ENCODE measurements at places on chromosomes 6 and 20. TPM values are rescaled to one million over a fixed set of nuclear protein-coding genes. Genes with fewer than 3 reads are reported as not detected.

DNA sequence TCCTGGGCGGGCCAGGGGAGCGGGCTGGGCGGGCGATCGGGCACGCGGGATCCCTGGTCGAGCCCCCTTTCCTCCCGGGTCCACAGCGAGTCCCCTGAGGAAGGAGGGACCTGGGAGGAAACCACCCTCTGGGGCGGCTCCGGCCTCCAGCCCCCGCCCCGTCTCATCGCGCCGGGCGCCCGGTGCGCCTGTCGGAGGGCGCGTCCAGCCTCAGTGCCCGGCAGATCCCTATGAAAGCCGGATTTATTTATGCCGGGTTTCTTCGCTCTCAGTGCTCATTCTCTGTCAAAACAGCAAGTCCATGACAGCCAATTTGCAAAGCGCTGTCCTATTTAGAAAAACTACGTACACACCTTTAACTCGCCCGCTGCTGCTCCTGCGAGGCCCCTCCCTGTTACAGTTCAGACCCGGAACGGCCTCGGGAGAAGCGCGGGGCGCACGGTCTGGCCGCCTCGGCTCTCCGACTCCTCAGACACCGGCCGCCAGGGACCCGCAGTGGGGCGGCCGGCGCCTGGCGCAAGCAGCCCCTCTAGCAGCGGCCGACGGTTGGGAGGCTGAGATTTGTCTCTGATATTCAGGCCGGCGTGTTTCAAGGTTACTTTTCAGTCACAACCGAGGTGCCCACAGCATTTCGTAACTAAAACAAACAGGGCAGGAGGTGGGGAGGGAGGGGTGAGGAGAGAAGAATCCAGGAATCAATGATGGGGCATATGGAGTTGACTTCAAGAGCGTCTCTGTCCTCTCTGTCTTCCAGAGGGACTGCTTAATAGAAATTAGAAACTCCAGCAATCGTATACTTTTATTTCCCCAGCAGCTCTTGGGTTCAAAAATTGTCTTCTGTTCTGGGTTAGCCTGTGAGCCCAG, 782 bp upstream of the FOXA2 start:
- H3K36me3 ChIP-seq, result no peaks in the 10 kb centered on the region
- DNase-seq, result peak; percentile 39
- no peak overlapping the region for H3K27ac ChIP-seq
- H3K27me3 ChIP-seq, result peaks cover 44% of the 10 kb centered on the region
- H3K4me3 ChIP-seq, result peak overlapping the region; percentile 64

GRCh38 chr6:169913096-169913638, 161.7 kb downstream of the ERMARD start:
- DNase-seq, result no peak
- H3K4me1 ChIP-seq, result peaks cover 4% of the 10 kb centered on the region
- no peak overlapping the region for H3K27ac ChIP-seq
- peaks cover under 1% of the 10 kb centered on the region for H3K27me3 ChIP-seq
- no peaks in the 10 kb centered on the region for H3K36me3 ChIP-seq

Gene GINM1
- 11.2 TPM for total RNA-seq

GRCh38 chr6:148874698-148875293, 128.0 kb downstream of the UST start:
- H3K4me1 ChIP-seq, result peaks cover 27% of the 10 kb centered on the region
- peak overlapping the region; percentile 86 for H3K27ac ChIP-seq
- peak; percentile 19 for DNase-seq
- peak overlapping the region; percentile 74 for H3K4me3 ChIP-seq
- H3K36me3 ChIP-seq, result peaks cover 4% of the 10 kb centered on the region
- H3K27me3 ChIP-seq, result peaks cover 2% of the 10 kb centered on the region

Gene GINS1
- total RNA-seq, result 5.3 TPM

DNA sequence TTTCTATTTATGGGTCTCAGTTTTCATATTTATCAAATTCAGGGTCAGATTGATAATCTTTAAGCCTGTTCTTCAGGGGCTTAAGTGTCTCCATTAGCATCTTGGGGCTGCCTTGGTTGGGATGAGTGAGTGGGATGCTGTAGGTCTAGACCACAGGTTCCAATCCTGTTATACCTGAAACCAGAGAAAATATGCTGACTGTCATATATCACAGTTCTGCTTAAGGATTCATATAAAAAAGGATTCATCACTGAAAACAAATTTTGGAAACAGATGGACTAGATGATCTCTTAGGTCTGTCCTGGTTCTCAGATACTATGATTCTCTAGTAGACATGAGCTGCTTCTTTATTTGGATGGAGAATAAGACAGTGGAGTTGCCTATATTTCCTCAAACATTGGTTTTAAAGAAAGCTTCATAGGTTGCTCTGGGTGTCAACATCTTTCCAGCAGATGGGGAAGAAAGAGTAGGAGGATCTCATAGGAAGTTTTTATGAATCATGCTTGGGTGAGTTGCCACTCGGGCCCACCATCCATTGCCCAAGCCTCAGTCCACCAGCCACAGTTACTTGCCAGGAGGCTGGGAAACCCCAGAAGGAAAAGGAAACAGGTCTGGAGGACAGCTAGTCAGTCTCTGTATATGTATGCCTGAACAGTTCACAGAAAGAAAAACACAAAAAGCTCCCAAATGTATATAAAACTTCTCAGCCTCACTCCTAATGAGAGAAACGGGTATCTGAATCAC, 42.9 kb upstream of the MAP7 start:
- H3K4me3 ChIP-seq, result no peak overlapping the region
- H3K27me3 ChIP-seq, result peaks cover 4% of the 10 kb centered on the region
- no peaks in the 10 kb centered on the region for H3K4me1 ChIP-seq

GRCh38 chr6:144297511-144298100, 12.5 kb downstream of the UTRN start:
- H3K27ac ChIP-seq, result no peak overlapping the region
- no peak overlapping the region for H3K4me3 ChIP-seq
- no peaks in the 10 kb centered on the region for H3K4me1 ChIP-seq
- no peaks in the 10 kb centered on the region for H3K36me3 ChIP-seq
- DNase-seq, result no peak
- H3K27me3 ChIP-seq, result no peaks in the 10 kb centered on the region

DNA sequence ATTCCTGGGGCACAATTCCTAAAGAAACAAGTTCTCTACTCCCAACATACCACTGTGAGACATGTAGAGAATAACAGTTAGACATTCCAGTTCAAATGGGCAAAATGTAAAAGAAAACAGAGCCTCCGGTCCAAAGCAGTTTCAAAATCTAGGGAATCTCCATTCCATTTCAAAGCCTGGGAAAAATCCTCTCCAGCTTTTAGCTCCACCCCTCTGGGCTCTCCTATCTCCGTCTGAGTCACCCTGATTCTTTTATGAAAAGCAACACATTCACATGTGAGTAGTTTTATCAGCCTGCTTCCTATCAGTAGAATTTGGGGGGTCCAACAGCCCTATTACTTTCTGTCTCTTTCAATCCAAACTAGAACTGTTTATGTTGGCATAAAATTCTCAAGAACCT, 3.7 kb downstream of the CSNK2A1 start:
- peaks cover 12% of the 10 kb centered on the region for H3K27me3 ChIP-seq
- DNase-seq, result no peak

Gene VNN1
- total RNA-seq, result not detected

Gene MCCD1
- not detected for total RNA-seq

GRCh38 chr20:46210672-46211330, 92.7 kb downstream of the CD40 start:
- H3K36me3 ChIP-seq, result peaks cover 5% of the 10 kb centered on the region
- no peak overlapping the region for H3K27ac ChIP-seq
- peaks cover 47% of the 10 kb centered on the region for H3K4me1 ChIP-seq
- no peak for DNase-seq
- peaks cover 12% of the 10 kb centered on the region for H3K27me3 ChIP-seq
- H3K4me3 ChIP-seq, result no peak overlapping the region
